Chondrocyte (in vitro differentiated cells): ENCODE measurements at places on chromosomes 11 and 22.
A peak's percentile ranks its signal among the peaks of the same experiment; 100 is the strongest.

DNA sequence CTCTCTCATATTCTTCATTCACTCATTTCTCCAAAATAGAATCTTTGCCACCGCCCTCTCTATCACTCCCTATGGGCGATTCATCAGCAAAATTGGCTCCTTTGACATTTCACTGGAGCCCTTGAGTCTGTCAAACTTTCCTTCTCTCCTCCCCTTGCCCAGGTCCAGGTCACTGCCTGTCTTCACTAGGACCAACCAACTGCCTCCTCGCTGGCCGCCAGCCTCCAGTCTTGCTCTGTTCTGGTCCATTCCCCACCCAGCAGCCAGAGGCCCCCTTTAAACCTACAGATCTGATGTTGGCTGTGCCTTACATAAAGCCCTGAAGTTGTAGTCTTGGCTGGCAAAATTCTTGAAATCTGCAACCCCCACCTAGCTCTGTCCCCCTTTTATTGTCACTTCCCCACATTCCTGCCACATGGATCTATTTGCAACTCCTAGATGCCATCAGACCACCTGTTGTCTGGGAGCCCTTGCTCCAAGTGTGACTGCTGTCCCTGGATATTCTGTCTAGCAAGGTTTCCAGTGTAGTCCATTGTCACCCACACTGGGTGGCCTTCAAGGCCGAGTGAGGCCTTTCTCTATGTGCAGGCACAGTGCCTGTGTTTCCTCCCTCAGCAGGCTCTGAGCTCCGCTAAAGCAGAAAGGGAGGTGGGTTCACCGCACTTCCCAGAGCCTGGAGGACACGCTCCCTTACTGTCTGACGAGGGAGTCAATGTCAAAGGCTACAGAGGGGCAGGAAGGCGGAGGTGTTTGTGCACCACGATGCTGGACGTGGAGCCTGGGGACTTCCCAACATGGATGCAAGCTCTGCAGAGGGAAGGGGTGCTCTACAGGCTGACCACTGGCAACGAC, 25.5 kb downstream of the MYEOV start:
- peak; percentile 41 for DNase-seq

DNA sequence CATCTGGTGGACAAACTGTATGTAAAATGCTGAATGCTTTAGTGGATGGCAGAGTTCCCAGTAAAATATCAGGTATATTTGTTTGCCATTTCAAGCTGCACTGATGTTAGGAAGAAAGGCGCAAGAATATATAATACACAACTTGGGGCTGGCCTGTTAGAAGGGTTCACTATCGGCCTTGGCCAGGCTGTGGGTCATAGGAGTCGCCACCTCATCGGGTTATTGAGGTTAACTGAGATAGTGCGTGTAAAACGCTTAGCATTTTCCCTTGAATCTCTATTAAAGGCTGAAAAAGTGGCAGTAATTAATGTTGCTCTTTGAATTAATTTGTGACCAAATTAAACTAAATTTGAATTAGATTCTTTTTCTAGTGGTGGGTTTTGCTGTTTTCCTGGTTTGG, 5.1 kb downstream of the FAM118A start:
- no peak for DNase-seq

GRCh38 chr22:17120711-17121232, 388 bp downstream of the TMEM121B start:
- no peak for DNase-seq

- DNase-seq, result no peak
Measured at GRCh38 chr11:15446929-15447328, 332.2 kb downstream of the INSC start.

- DNase-seq, result no peak
Measured at GRCh38 chr11:66313321-66314185, 3.3 kb downstream of the CD248 start.

GRCh38 chr22:43829904-43830851, 18.1 kb upstream of the EFCAB6 start:
- peak; percentile 84 for DNase-seq
